Fibroblast of skin of left biceps (primary cell): ENCODE measurements at places on chromosomes 7 and 10.

DNA sequence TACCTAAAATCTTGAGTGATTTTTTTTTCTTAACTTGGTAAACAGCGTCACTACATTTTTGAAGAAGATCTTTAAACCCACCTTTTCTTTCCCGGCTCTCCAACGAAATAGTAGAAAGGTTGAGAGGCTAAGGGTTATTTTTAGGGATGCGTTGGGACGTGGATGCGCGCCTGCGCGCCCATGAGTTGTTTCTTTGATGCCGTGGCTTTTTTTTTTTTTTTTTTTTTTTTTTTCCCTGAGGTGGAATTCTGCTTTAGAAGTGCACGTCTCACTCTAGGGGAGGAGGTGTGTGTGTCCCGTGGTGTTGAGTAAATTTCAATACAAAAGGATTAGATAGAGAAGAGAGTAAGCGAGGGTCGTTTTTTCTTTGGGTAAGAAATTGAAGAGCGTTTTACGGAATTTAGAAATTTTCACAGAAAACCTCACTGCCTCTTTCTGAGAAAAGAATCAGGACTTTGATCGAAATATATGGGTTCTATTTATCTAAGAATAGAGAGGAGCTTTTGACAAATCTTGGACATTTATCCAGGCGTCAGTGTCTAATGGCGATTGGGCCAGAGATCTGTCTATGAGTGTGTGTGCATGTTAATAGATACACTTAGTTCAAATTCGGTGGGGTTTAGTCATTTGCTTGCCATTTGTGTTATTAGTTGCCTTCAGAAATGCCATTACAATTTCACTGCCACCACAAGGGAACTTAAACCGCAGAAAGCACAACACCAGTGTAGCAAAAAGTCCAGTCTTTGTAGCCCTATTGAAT, 1.2 kb upstream of the SP8 start:
- no peak for DNase-seq

DNA sequence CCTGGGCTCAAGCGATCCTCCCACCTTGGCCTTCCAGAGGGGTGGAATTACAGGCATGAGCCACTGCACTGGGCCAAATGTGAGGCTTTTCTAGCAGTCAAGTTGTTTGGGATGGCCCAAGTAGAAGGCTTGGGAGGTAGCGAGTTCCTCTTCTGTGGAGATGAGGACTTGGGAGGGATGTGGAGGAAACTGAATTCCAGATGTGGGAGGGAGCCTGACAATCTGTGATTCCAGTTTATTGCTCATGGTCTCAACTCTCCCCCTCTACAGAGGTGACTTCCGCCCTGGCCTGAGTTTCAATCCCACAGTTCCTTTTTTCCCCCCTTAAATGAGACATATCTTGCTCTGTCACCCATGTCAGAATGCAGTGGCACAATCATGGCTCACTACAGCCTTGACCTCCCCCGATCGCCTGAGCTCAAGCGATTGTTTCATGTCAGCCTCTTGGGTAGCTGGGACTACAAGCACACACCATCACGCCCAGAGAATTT, 3.4 kb downstream of the STYXL1 start:
- DNase-seq: no peak

DNA sequence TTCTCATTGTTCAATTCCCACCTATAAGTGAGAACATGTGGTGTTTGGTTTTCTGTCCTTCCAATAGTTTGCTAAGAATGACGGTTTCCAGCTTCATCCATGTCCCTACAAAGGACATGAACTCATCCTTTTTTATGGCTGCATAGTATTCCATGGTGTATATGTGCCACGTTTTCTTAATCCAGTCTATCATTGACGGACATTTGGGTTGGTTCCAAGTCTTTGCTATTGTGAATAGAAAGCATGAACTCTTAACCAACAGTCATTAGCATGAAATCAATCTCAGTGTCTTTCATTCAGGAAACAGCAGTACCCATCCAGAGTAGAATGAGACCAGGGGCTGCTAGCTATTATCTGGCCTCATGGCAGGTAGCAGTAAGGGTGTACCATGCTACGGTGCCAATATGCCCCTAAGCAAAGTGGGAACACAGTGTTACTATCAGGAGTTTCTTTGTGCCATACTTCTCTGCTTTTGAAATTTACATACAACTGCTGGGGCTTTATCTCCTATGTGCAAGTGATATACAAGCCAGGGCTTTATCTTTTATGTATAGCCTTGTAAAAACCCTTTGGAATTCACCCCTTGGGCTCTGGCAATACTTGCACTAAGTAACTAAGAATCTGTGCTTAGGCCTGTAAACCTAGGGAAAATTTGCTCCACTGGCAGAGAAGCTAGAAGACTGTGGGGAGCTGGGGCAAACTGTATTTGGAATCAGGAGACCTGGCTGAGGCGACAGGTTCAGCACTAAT, 5.4 kb downstream of the PON2 start:
- DNase-seq: no peak

GRCh38 chr10:59096631-59097030, 79.8 kb upstream of the PHYHIPL start:
- DNase-seq: no peak

GRCh38 chr7:65239707-65240352, 133.8 kb upstream of the ZNF92 start:
- DNase-seq: no peak

DNA sequence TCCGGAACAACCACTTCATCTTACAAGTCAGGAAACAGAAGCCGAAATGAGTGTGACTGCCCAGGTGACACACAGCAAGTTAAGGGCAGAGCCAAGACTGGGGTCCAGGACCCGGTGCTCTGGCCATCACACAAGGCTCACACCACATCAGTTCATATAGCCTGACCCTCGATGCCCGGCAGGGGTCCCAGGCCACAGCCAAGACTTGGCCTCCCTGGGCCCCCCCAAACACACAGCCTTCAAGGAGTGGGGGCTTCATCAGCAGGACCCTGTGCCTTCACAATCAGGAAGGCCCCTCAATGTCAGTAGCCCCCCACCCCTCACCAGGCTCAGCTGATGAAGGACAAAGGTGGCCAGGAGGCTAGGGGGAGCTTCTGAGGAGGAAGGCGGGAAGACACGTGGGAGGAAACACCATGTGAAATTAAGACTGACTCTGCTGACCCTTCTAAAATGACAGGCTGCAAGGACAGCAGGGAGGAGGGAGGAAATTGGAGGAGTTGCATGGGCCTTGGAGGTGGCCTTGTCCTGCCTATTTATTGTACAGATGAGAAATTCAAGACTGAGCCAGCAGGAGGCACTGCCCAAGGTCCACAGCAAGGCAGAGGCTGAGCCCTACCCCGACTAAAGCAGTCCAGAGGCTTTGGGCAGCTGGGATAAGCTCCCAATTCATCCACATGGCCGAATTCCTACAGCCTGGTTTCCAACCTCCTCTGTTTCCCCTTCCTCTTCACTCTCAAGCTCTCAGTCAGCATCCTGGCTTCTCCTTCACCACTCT, 216.1 kb upstream of the ZMIZ1 start:
- DNase-seq: no peak

- DNase-seq: no peak
These were observed 5.6 kb downstream of the CH25H start for GRCh38 chr10:89201345-89202032.

DNA sequence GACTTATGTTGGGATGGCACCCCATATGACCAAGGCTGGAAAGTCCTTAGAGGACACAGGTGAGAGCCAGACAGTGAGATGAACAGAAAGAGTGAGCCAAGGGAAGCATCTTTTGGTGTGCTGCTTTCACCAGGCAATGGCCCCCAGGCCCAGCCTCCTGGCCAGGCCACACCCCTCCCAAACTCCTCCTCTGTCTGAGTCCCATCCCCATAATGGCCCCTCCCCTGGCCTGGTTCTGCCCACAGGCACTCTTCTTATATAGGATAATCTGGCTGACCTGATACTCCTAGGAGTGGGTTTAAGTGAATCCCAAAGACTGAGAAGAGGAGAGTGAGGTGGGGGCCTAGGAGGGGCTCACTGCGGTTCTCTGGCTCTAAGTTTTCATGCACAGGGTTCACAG, 252.5 kb downstream of the RPS24 start:
- no peak for DNase-seq

- DNase-seq: no peak
These were observed 19.0 kb upstream of the TSPAN12 start for GRCh38 chr7:120876922-120877321.

DNA sequence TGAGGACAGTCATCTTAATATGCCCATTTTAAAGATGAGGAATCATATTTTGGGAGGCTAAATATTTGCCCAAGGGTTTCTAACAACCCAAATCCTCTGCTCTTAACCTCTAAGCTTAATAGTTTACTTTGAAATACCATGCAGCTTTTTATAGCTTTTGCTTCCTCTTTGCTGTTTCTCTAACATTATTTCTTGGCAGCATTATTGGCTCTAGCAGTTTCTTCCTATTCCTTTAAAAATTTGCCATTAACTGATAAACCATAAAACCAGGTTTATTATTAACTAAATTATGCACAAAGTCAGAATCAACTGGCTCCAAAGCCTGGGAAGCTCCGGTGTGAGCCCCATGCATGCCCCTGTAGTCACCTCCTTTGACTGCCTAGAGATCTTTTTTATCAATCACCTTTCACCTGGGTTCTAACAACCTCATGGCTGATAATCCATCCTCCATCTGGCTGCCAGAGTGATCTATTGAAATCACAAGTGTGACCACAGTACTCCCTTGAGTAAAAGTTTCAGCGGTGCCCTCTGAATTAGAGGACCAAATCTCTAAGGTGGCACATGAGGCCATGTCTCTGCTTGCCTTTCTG, 62.4 kb downstream of the ITGB8 start:
- no peak for DNase-seq

DNA sequence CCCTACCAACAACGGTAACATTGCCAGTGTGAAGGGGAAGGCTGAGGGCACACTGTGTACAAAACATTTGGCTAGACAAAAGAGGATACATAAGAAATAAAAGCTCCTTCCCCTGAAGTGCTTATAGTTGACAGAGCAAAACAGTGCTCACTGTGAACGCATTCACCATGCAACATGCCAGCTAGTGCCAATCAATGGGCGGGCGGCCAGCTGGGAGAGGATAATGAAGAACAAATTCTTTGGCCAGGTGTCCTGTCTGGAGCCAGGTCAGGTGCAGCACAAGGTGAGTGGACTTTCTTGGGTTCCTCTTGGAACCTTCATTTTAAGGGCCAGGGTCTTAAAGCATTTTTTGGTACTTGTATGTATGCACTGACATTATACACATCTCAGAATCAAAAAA, 106.1 kb downstream of the ICA1 start:
- no peak for DNase-seq

DNA sequence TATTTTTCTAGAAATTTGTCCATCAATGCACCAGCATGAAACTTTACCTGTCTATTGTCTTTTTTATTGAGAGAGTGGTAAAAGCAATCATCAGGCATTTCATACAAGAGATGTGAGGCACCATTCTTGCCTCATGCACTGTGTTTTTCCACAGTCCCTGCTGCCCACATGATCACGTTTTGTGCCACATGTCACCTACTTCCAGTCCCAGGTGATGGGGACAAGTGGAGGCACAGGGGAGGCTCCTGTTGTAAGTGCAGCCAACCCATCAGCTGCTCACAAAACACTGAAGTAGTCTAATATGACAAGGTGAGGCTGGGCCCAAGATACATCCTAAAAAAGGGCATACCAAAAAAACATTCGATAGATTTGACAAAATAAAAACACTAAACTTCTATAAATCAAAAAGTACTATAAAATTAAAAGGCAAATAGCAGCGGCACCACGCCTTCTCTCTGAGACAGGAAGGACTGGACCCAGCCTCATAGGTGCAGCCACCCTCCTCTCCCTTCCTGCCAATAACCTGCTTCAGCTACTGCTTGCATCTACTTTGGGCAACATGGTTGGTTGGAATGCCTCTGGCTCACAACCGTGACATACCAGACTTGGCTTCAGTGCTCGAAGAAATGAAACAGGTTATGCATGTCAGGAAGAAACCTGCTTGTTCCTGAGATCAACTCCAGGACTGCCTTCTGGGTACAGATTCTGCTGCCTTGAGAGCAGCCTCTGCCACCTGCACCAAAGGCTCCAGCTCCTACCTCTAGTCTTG, 2.3 kb downstream of the ZC3HAV1L start:
- no peak for DNase-seq

GRCh38 chr7:154587792-154588191, 415.1 kb downstream of the PAXIP1 start:
- DNase-seq: no peak

DNA sequence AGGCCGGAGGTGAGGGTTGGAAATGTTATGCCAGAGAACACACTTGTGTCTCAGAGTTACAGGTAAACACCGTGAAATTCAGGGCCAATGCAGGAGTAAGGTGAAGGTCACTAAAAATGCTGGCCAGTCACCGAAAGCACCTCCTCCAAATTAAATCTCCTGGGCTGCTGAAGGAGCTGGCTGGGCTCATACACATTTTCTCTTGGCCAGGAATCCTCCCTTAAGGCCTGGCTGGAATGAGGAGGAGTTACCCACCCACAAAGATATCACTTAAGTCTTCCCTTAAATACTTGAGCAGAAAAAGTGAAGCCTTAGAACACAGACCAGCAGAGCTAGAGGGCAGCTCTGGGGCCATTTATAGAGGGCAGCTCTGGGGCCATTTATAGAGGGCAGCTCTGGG, 46.3 kb downstream of the HTRA1 start:
- DNase-seq: no peak

GRCh38 chr10:88066319-88066718, 202.9 kb downstream of the PTEN start:
- no peak for DNase-seq

DNA sequence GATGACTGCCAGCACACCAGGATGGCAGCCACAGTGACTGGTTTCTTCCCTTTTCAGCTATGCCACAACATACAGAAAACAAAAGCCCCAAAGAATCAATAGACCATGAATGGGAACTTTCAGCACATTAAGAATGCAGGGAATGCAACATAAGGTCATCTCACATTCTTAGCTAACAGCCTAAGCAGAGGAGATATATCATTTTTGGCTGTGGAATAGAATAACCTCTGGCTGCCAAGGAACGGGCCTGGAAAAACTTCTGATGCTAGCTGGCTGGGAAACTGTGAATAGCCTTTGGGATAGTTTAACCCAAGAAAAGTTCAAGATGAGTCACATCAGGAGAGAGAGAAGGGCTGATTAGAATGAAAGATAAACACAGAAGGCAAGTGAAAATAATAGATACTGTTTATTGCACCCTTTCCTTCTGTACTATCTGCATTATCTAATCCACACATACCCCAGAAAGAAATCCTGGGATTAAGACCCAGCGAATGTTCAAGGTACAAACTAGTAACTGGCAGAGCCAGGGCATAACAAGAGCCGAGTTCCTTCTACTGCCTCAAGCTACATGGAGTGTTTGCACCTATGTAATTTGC, 169.2 kb downstream of the SEMA3A start:
- DNase-seq: peak; percentile 95

GRCh38 chr7:101859411-101860106, 42.1 kb downstream of the CUX1 start:
- DNase-seq: no peak

DNA sequence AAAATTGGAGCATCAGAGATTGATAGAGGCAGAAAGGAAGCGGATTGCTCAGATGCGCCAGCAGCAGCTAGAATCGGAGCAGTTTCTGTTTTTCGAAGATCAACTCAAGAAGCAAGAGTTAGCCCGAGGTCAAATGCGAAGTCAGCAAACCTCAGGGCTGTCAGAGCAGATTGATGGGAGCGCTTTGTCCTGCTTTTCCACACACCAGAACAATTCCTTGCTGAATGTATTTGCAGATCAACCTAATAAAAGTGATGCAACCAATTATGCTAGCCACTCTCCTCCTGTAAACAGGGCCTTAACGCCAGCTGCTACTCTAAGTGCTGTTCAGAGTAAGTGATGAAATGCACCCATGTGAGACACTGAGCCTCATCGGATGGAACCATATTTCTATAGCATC, 33.1 kb downstream of the STAMBPL1 start:
- DNase-seq: no peak
